ENCODE measurements at places on chromosomes 2 and 18. TPM values are rescaled to one million over a fixed set of nuclear protein-coding genes. Genes with fewer than 3 reads are reported as not detected.
A peak's percentile ranks its signal among the peaks of the same experiment; 100 is the strongest.

DNA sequence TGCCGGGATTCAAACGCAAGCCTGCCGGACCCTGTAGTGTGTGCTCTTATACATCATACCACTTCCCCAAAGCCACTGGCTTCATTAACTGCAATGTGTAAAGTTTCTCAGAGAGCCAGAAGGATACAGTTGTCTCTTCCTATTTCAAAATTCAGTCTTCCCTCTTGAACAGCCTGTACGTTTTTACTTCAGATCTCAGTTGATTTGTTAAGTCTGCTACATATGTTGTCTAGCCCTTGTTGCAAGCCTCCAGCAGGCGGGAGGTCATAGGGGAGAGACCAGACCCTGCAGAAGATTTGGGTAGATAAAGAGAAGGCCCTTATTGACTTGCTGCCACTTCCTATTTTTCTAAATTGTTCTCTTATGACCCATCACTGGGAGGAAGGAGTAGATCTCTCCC, 56.2 kb downstream of the ARHGEF33 start:
- H3K27ac ChIP-seq, result peak overlapping the region; percentile 39
- H3K27me3 ChIP-seq, result no peaks in the 10 kb centered on the region
- no peak overlapping the region for H3K4me3 ChIP-seq
- no peak for DNase-seq

NT5C1B gene
- total RNA-seq, result not detected

- no peak overlapping the region for H3K27ac ChIP-seq
- DNase-seq, result no peak
- no peaks in the 10 kb centered on the region for H3K4me1 ChIP-seq
- no peaks in the 10 kb centered on the region for H3K36me3 ChIP-seq
These were observed 108.9 kb downstream of the THSD7B start for GRCh38 chr2:136874258-136874657.

DNA sequence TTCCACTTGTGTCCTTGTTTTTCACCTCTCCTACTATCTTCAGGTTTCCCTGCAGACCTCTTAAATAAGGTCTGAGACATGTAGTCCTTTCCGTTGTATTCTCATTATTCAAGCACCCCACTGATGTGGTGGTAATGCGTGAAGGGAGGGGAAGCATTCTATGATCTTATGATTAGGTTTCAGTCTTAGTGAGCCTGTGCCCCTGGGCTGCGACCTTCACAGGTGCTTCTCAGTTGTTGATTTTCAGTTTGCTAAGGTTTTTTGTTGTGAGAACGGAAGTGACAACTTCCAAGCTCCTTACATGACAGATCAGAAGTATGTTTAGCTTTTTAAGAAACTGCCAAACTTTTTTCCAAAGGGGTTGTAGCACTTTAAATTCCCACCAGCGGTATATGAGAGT, 41.3 kb downstream of the VPS54 start:
- no peak overlapping the region for H3K4me3 ChIP-seq
- no peaks in the 10 kb centered on the region for H3K4me1 ChIP-seq
- H3K27ac ChIP-seq, result no peak overlapping the region
- DNase-seq, result no peak
- no peaks in the 10 kb centered on the region for H3K36me3 ChIP-seq
- H3K27me3 ChIP-seq, result no peaks in the 10 kb centered on the region

ONECUT2 gene
- total RNA-seq, result not detected

DNA sequence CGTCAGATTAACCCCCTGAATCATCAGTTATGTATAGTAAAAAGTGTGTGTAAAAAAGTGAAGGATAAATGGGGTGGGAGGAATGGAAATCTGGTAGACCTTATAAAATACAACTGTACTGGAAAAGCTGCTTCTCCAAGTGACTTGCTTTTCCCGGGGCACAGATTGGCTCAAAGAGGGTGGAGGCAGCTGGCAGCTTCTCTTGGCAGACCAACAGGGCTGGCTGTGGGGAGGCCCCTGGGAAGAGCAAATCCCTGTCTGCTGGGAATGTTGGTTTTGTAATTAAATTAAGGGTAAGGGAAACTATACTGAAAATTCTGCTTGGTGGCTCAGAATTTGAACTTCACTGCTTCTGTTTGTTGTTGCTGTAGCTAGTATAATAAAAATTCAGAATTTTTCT, 154.2 kb upstream of the DLX2 start:
- no peak for DNase-seq
- no peaks in the 10 kb centered on the region for H3K36me3 ChIP-seq

GRCh38 chr18:77654302-77654701, 404.7 kb downstream of the GALR1 start:
- no peaks in the 10 kb centered on the region for H3K4me1 ChIP-seq
- no peaks in the 10 kb centered on the region for H3K36me3 ChIP-seq
- no peak overlapping the region for H3K27ac ChIP-seq
- H3K4me3 ChIP-seq, result no peak overlapping the region

DNA sequence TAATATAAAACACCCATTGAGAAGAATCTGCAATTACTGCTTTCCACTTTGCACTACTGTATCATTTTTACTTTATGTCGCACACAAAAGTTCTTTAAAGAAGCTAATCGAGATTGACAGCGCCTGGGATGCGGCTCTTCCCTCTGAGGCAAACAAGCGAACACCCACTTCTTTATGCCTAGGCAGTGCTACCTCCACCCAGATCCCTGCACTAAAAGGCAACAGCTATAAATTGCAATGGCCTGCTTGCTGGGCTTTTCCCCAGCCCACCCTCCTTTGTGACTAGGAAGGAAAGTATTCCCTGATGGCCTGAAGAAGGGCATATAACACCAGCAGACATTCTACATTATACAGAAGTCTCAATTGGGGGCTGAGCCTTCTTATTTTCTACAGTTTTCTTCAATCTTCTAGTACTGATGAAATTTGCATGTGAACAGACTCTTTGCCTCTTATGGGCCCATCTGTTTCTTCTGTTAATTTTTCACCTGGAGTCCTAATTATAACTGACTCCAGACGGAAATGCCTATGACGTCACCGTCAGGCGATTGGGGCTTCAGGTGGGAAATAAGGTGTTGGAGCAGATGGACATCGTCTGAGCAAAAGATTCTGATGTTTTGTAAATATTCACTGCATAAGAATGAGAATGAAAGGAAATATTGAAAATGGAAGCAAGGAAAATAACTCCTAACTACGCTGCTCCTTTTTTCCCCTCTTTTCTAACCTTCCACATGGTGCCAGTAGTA, 138.9 kb upstream of the DCC start:
- H3K4me3 ChIP-seq, result no peak overlapping the region
- no peaks in the 10 kb centered on the region for H3K27me3 ChIP-seq
- no peaks in the 10 kb centered on the region for H3K4me1 ChIP-seq
- no peak for DNase-seq

CLEC4F gene
- 2.4 TPM for total RNA-seq

- no peak for DNase-seq
- no peaks in the 10 kb centered on the region for H3K4me1 ChIP-seq
- no peak overlapping the region for H3K4me3 ChIP-seq
- H3K27me3 ChIP-seq, result no peaks in the 10 kb centered on the region
These were observed 183.0 kb upstream of the ZC3H15 start for GRCh38 chr2:186303091-186303490.
